ENCODE measurements at places on chromosomes 1 and 21.
A peak's percentile ranks its signal among the peaks of the same experiment; 100 is the strongest.

DNA sequence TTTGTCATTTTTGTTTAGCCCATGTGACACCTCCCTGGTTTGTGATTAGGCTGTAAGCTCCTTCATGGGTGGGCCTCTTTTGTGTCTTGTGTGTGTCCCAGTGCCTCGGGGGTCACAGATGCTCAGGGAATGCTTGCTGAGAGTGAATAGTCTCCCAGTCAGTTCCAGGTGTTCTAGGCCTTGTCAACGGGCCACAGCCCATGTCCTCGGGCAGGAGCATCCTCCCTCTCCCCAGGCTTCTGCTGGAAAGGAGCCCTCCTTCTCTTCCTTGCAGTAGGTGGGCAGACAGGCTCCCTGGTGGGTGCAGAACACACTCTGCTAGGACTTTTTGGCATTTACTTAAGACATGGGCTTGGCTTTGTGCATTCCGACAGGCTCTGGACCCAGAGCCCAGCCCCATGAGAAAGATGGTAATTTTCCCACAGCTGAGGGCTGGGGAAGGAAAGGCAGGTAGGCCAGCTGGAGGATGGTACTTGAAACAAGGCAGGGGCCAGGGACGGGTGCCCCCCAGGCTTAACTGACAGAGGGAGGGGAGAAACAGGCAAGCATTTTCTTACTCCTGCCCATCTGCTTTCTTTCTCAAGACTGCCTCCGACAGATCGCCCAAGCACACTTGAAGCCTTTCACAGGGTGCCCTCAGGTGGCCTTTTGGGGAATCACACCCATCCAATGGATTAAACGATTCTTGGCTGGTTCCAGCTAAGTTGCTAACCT lies 7.1 kb upstream of the CPLANE2 start:
- peak; percentile 53 for DNase-seq

DNA sequence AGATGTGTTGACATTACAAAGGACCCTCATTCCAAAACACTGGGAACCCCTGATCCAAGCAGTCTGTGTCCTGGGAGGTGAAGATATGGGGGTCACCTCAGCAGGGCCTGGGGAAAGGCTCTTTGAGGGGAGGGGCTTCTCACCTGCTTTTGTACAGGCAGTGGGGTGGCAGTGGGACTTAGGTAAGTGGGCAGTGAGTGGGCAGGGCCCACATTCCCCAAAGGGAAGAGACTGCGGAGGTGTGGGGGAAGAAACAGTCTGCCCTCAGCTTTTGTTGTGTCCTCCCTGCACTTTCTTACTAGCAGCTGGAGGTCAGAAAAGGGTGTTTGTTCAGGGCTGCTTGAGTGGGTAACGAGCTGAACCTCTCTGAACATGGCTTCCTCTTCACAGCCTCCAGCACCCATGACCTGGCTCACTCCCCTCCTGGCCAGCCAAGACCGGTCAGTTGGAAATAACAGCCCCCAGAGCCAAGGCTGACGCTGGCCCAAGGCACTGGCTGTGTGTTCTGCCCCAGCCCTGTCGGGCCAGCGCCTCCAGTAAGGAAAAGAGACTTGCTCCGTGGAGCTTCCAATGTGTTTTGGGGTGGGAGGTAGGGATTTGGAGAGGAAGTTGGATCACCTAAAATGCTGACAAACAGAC lies 173.5 kb downstream of the PSMG1 start:
- DNase-seq: no peak

DNA sequence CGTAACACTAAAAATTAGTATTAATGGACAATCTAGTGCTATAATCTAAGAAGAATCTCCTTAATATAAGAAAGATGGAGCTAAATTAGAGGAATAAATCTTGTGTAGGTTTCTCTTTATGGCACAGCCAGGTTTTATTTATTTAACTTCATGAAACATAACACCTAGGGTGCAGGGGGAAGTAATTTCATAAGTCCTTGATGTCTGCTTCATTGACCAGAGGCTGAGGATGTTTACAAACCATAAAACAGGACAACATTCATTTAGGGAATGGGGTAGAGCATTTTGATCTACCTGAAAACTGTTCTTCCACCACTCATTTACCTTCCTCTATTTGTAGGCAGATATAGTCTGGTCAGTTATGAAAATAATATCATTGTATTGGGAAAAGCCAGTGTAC lies 95.5 kb downstream of the NGF start:
- DNase-seq: no peak

DNA sequence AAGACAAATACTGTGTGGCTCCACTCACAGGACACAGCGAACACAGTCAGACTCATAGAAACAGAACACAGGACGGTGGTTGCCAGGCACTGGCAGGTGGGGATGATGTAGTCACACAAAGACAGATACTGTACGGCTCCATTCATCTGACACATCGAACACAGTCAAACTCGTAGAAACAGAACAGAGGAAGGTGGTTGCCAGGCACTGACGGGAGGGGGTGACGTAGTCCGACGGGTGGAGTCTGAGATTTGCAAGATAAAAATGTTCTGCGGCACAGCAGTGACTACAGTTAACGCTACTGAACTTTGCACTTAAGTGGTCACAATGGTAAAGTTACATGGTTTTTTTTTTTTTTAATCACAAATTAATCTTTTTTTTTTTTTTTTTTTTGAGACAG lies 18.7 kb downstream of the C21orf58 start:
- no peak for DNase-seq

DNA sequence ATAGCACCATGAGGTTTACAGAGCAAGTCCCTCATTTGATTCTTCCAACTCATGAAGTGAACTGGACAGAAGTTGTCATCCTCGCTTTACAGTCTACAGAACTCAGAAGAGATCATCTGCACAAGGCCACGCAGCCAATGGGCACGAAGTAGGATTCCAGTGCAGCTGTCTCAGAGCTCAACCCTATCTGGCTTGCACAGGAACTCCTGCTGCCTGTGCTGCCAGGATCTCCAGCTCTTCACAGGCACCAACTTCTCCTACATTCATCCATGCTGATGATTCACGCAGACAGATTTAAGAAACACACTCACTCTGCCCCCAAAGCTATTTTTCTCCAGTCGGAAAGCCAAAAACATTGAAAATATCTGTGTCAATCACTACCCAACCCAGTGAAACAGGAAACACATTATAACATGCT lies 157.0 kb downstream of the RERE start:
- no peak for DNase-seq

DNA sequence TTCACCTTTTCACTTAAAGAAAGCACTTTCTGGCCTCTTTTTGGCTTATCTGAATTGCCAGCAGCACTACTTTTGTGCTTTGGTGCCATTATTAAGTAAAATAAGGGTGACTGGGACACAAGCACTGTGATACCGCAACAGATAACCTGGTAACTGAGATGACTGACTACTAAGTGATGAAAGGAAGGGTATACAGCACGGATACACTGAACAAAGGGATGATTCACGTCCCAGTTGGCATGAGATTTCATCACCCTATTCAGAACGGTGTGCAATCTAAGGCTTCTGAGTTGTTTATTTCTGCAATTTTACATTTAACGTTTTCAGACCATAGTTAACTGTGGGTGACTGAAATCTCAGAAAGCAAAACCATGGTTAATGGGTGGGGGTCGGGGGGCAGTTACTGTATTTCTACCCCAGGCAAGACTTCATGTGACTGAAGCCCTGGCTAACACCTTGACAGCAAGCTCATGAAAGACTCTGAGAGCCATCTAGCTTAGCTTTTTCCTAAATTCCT lies 102.8 kb downstream of the CLIC6 start:
- DNase-seq: no peak

DNA sequence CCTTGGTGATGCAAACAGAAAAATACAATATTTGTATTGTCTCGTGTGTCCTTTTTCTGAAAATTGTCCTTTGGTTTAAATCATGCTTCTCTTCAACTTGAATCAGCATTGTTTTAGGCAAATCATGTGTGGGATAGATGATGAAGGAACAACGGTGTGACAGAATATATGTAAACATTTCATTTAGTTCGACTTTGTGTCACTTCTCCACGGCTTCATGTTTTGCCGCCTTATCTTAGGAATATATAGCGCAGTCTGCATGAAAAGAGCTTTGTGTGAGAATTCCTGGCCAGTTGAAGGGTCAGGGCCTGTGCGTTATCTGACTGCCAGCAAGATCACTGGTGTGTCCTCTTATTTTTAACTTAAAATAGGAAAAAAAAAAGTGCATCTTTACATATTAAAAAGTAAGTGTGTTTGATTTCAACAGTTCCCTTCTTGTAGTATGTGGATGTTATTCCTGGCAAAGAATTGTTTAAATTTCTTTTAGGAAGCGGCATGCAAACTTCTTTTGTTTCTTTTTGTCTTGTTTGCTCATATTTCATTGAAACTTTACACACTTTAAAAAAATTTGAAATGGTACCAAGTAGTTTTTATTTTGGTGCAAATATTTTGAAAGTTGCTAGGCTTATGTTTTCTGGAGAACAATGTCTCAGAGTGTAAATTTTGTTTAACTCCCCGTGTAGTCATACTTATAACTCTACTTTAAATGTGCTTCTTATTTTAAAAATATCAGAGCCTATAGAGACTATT lies 465.2 kb downstream of the USP25 start:
- DNase-seq: no peak

- DNase-seq: peak; percentile 75
Measured at GRCh38 chr1:19918057-19918456, 5.4 kb downstream of the PLA2G2E start.

DNA sequence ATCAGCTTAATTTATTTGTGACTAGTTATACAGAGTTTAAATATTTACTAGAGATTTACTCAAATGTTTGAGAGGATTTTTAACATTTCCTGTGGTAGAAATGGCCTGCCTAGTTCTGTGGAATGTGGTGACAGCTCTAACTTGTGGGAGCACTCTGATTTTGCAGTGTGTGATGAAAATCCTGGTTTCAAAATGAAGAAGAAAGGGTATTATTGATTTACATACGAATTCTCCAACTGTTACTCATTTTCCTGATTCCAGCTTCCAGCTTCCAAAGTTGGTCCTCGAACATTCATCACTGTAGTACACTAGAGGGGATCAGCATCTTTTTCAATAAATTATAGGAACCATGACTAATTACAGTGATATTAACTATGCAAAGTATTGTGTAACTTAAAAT lies 462.7 kb upstream of the PKN2 start:
- DNase-seq: no peak

GRCh38 chr1:35748326-35748725 lies 21.5 kb downstream of the CLSPN start:
- no peak for DNase-seq

- no peak for DNase-seq
Measured at GRCh38 chr1:206832352-206832880, 33.0 kb upstream of the IL20 start.

DNA sequence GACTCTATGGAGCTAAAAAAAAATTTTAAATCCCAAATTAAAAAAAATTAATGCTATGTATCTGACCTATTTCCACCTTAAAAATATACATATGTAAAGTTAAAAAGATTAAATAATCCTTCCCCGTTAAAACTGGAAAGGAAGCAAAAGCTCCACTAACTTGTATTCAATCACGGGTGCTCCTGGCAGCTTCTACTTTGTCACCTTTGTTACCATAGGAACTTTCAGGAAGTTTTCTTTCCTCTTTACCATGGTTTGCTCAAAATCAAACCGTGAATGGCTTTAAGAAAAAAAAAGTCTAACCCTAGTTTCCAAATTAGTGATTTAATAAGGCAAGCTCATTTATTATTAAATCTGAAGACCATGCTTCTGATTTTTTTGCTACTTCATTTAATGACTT lies 3.5 kb downstream of the GPATCH2 start:
- DNase-seq: no peak

DNA sequence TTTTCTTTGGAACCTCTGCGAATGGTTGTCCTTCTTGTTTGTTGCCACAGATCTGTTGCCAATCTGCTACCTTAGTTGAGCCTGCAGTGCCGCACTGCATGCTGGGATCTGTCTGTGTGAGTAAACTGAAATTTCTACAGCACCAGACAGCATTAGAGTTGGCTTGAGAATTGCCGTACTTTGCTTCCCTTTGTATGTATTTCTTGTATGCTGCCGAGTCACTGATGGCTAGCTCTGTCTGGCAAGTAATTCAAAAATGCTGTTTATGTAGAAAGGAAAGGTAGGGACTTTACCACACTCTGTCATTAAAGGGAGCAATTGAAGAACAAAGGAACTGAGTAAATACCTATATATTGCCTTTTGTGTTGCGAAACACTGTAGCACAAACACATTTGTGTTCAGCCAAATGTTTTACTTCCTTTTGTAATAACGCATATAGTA lies 857.4 kb downstream of the USP25 start:
- DNase-seq: no peak

GRCh38 chr1:202585590-202585933 lies 124.7 kb downstream of the SYT2 start:
- DNase-seq: no peak

DNA sequence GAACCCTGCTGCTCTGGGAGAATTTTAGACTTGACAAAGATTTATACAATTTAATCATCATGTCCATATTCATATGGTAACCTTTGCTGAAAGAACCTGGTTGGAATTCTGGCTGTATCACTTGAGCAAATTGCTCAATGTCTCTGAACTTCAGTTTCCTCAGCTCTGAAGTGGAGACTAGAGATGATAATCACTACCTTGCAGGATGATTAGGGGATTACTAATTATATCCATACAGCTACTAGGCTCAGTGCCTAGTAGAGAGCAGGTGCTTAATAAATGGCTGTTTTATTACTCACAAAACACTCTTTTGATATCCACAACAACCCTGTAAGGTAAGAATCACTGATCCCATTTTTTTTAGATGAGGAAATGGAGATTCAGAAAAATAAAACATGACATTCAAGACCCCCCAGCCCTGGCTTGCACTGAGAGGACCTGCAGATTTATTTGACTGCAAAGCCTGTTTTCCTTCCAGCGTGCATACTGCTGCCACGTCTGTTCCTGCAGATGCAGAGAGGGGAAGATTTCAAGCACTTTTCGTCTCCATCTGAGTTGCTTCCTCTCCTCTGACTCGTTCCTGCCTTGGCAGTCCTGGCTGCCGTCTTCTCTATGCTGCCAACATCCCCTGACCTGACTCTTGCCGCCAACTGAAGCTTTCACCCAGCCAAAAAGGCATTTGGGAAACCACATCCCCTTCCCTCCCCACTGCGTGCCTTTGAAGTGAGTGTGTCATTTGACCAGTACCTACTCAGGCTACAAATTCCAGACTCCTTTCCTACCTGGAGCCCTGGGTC lies 203.0 kb downstream of the PLPP3 start:
- DNase-seq: no peak

DNA sequence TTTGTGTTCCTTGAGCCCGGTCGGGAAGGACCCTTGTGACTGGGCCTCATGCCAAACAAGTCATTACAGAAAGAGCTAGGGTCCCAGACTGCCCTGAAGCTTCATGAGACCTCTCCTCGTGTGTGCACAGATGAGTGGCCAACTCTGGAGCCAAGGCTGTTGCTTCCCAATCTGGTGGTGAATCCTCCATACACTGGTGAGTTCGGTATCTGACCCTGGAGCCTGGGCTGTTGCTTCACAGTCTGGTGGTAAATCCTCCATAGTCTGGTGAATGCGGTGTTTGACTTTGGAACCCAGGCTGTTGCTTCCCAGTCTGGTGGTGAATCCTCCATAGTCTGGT lies 737.8 kb downstream of the MATN1 start:
- DNase-seq: no peak
